ENCODE measurements at places on chromosomes 6 and 20.

DNA sequence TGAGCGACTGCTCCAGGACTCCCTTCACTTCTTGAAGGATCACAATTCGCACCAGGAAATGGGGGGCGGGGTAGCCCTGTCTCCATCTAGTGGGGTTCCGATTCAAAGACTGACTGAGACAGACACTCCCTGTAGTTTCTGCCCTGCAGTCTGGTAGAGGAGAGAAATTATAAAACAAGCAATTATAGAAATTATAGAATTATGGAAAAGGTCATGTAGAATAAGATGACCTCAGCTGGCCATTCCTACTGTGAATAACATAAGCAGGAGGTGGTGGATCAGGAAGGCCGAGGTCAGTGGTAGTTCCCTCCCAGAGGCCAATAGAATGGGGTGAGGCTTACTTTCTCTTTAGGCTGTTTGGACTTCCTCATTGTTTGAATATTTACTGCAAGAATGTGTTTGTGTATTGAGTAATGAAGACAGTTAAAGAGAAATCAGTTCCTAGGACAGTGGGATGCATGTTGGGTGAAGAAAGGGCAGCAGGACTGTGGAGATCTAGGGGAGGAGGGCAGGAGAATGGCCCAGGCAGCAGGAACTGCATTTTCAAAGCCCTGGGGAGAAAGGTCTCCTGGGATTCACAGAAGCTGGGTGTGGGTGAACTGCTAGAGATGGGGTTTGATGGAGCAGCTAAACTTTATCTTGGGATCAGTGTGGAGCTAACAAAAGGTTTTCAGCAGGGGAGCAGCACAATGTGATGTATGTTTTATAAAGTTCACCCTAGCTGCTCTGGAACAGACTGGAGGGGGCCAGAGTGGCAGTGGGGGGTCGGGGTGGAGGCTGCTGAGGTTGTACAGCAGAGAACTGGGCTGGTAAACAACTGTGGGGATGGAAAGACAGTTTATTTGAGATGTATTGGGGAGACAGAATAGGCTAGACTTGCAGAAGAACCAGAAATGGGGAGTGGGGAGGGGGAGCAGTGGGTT lies 2.1 kb downstream of the ZNF341 start:
- no peak for DNase-seq

GRCh38 chr20:9514072-9514460 lies 324 bp upstream of the LAMP5 start:
- no peak for DNase-seq

DNA sequence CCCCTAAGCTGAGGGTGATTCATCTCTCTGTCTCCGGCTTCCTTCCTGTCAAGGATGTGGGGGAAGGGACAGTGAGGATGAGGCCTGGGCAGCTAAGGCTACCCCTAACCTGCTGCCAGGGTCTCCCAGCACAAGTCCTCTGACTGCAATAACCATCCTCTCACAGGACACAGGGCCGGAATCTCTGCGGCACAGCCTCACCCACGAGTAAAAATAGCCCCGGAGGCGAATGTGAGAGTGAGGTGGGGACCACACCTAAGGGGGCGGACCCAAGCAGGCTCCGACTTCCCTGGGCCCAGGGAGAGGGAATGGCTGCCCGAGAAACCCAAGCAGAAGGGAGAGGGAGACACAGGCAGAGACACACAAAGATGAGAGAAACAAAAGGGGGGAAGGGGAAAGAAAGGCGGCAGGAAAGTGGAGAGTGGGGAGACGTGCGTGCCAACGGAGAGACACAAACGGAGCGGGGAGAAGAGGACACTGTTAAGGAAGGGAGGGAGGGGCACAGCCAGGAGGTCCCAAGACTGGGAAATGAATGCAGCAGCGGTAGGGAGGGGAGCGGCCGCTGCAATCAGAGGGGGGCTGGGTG lies 1.4 kb downstream of the CLIC1 start:
- DNase-seq: no peak

GRCh38 chr6:16731478-16732051 lies 29.7 kb downstream of the ATXN1 start:
- DNase-seq: no peak

GRCh38 chr6:42028234-42029061 lies 21.9 kb upstream of the TAF8 start:
- DNase-seq: no peak

- no peak for DNase-seq
Measured at GRCh38 chr20:23601715-23602114, 4.0 kb downstream of the CST9 start.

- DNase-seq: no peak
Measured at GRCh38 chr6:110097443-110097842, 82.0 kb downstream of the WASF1 start.

- DNase-seq: no peak
Measured at GRCh38 chr6:98831057-98831958, 3.1 kb upstream of the POU3F2 start.

DNA sequence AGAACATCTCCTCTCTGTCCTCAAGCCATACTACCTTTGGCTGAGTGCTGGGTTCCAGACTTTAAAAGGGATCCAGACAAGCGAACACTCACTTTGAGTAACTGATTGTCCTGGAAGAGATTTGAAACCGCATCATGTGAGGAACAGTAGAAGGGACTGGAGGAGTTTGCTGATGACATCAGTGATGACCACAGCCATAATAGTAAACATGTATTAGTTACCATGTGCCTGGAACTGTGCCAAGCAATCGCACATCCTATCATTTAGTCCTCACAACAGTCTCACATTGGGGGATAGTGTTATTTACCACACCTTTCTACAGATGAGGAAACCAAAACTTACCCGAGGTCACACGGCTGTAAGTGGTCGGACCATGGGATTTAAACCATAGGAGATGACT lies 39.8 kb downstream of the ARMC2 start:
- DNase-seq: no peak

- no peak for DNase-seq
Measured at GRCh38 chr20:24957326-24958016, 8.4 kb downstream of the CST7 start.

DNA sequence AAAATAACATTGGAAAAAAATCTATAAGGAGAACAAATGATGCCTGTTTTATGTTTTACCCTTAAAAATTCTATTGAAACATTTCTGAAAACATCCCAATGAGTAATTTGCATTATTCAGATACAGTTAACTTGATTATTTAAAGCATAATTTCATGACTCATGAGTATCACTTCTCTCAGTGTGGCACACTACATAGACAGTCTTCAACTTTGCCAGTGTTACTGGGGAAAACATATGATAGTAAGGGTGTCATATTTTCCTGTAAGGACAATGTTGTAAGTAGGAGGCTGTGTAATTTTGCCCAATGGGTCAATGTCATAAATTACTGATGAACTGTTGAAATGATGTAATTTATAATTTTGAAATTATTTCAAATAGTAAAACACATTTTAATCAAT lies 125.5 kb downstream of the PHACTR1 start:
- no peak for DNase-seq

- no peak for DNase-seq
Measured at GRCh38 chr6:163808871-163809270, 394.4 kb downstream of the QKI start.

- no peak for DNase-seq
Measured at GRCh38 chr6:44267252-44267651, 1.9 kb upstream of the NFKBIE start.

- DNase-seq: no peak
Measured at GRCh38 chr20:22921595-22922421, 113.3 kb upstream of the SSTR4 start.

DNA sequence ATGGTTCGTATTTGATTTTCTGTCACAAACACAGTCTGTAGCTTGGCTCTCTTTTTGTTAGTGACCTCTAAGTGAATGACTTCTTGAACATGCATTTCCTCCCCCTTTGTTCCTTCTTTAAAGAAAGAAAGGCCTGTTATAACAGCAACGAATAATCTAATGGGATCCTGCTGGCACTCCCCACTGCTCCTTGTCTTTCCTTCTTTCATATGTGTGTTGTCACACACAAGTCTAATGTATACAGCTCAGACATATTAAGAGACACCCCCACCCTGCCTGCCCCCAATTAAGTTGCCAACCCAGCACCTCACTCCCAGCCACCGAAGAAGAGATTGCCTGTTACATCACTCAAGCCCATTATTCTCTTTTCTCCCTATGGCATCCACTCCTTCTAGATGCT lies 4.9 kb upstream of the SAMD5 start:
- no peak for DNase-seq

GRCh38 chr6:77535172-77535571 lies 71.9 kb upstream of the HTR1B start:
- no peak for DNase-seq

DNA sequence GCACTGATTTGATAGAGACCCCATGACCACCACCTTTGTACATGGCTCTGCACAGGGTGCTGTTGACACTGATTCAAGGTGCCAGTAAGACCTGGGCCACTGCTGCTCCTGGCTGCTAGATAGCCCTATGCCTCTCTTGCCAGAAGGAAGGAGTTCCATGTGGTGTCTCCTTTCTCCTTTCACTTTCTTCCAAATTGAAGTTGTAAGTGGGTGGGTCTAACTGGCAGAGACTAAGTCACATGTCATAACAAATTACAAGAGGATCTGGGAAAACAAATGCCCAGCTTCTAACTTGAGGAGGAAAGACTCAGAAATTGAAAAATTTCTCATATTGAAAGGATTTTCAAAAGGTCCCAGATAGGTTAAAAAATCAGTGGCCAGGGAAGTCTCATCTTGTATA lies 116.8 kb downstream of the TFAP2B start:
- DNase-seq: no peak

DNA sequence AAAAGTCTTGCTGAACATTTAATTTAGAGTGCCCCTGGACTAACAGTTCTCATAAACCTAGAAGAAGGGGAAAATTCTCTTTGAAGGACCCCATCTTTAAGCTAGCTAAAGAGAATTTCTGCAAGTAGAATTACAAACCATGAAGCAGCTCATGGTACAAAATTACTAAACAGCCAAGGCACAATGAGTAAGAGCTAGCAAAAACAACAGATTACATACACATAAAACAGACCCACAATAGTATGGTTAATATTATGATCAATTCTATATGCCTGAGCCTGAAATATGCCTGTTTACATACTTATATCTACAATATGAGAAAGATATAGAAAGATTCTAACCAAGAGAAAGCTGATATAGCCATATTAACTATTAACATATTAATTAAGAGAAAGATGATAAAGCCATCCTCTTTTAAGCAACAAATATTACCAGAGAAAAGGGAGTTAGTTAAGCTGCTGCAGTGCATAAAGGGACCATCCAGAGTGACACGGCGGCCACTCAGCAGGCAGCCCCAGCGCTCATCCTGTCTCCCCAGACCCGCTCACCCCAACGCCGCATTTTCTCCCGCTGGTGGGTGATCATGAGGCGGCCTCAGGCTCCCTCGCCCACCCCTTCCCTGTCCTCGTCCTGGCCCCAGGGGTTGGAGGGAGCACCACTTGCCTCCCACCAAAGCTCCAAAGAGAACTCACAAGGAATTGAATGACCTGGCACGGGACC lies 98.4 kb upstream of the CARMIL1 start:
- no peak for DNase-seq

GRCh38 chr6:47234266-47234933 lies 75.3 kb downstream of the TNFRSF21 start:
- no peak for DNase-seq

GRCh38 chr6:151699719-151700118 lies 107.8 kb upstream of the ESR1 start:
- DNase-seq: no peak

DNA sequence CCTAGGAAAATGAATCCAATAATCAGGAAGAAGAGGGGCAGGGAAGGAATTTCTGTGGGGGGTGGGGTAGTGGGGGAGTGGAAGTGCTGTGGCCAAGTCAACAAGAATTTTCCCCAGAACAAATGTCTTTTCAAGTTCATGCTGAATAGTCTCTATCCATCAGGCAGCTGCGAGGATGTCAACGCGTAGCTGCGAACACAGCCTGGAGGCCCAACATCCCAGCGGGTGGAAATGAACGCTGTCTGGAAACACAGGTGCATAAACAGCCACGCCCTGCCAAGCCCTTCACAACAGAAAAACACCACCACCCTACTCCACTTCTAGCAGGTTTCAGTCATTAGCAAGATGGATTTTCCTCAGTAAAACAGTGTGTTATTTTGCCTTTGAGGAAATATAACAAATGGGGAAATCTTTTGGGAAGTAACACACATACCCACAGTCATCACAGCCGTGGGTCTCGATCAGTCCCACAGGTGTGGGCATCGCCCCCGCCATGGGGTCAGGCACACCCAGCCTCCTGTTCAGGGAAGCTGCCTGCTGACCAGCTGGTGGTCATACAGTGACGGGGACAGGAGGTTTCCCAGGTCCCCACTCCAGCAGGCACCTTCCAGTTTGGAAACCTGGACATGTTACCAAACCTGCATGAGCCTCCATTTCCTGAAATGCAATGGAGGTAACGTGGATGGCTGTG lies 112.1 kb upstream of the THBS2 start:
- DNase-seq: no peak

DNA sequence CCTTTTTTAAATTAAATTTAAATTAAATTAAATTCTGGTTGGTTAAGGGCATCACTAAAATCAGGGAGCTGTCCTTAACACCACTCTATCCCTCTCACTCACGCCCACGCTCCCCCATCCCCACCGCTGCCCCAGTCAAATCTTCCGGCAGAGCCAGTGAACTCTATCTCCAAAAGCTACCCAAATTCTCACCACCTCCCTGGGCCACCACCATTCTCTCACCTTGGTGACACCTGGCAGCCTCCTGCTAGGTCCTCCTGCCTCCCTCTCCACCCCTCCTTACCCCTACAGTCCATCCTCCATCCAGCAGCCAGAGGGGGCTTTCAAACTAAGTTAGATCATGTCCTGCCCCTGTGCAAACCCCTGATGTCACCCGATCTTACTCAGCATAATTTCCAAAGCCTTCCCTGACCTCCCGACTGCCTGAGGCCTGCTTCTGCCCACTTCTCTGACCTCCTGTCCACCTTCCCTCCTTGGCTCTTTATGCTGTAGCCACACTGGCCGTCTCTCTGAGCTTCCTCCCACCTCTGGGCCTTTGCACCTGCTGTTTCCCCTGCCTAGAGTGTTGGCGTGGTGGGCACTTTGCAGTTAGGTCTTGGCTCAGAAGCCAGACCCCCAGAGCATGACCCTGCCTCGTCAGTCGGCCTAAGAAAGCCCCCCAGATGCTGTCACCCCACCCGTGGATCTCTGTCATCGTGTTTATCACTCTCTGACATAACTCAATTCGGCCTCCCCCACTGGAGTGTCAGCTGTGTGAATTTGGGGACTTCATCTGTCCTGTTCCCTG lies 24.7 kb downstream of the PTGIS start:
- no peak for DNase-seq

DNA sequence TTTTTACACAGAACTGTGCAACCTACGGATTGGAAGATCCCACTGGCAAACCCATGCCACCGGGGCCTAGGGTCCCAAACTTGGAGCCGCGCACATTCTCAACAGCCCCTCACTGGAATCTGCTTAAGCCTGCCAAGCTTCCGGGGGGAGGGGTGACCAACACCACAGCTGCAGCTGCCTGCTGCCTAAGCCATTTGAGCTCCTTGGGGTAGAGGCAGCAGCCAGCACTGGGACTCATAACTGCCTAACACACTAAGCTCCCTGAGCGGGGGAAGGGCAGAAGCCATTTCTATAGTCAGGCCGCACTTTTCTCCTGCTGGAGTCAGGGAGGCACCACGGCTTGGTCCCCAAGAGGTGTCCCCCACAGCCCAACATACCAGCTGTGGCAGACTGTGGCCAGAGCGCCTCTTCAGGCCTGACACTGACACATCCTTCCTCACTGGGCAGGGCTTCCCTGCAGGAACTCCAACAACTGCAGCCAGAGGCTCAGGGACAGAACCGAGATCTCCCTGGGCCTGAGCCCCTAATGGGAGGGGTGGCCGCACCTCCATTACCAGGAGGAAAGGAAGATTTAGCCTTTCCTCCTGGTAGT lies 270.3 kb upstream of the ECI2 start:
- no peak for DNase-seq

Data from AG04450 (cell line).